ENCODE measurements at places on chromosomes 7 and 10.
A peak's percentile ranks its signal among the peaks of the same experiment; 100 is the strongest.

GRCh38 chr10:78968943-78969342 is 99.8 kb upstream of the ZMIZ1 start:
- DNase-seq, result no peak

GRCh38 chr7:42570944-42571343 is 333.9 kb upstream of the GLI3 start:
- no peak for DNase-seq

DNA sequence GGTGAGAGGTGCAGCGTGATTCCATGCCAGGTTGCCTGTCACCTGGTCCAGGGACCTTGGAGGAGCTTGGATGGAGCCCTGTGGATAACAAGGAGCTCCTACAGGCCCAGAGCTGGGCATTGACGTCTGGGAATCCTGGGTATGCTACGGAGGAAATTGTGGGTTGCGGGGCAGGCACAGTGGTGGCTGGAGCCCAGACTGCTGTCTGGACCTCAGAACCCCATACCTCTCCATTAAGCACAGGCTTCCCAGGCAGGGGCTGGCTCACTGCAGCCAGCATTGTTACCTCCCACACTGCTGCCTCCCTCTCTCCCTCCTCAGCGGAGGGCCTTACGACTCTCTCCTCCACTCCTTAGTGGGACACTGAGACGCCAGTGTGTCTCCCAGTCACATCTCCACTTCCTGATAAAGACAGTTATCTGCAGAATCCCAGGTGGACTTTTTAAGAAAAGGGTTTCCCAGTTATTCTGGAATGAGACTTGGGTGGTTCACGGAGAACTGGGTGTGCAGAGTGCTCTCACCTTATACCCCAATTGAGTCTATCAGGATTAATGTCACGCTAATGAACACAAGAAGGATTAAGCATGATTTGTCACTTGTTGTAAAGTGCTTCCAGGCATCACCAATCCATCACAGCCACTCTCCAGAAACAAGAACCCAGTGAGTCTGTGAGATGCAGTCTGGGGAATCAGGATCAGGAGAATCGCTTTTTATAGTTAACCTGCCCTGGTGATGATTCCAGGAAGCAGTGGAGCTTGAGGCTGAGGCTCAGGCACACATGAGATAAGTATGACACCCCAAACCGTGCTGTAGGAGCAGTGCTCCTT is 309.4 kb downstream of the RPS24 start:
- DNase-seq, result no peak

GRCh38 chr7:124943472-124943871 is 13.8 kb upstream of the POT1 start:
- no peak for DNase-seq

DNA sequence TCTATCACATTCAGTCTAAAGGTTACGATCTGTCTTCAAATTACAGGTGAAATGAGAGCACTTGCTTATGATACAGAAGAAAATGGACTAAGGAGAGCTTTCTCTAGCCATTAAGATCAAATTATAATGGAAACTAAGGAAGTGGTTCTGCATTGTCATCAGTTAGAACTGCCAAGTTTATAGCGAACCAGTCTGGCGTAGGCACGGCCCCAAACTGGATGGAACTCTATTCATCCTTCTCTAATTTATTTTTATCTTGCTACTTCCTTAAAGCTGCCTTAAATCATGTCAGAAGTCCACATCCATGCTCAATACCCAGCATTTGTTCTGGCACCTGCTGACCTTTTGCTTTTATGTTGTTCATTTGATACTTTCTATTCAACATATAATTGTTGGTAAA is 63.7 kb upstream of the APBB1IP start:
- no peak for DNase-seq

GRCh38 chr7:123492485-123492884 is 41.9 kb downstream of the IQUB start:
- DNase-seq, result no peak

GRCh38 chr7:42431873-42432272 is 194.9 kb upstream of the GLI3 start:
- no peak for DNase-seq

- no peak for DNase-seq
Measured at GRCh38 chr7:141557360-141557759, 6.2 kb downstream of the AGK start.

DNA sequence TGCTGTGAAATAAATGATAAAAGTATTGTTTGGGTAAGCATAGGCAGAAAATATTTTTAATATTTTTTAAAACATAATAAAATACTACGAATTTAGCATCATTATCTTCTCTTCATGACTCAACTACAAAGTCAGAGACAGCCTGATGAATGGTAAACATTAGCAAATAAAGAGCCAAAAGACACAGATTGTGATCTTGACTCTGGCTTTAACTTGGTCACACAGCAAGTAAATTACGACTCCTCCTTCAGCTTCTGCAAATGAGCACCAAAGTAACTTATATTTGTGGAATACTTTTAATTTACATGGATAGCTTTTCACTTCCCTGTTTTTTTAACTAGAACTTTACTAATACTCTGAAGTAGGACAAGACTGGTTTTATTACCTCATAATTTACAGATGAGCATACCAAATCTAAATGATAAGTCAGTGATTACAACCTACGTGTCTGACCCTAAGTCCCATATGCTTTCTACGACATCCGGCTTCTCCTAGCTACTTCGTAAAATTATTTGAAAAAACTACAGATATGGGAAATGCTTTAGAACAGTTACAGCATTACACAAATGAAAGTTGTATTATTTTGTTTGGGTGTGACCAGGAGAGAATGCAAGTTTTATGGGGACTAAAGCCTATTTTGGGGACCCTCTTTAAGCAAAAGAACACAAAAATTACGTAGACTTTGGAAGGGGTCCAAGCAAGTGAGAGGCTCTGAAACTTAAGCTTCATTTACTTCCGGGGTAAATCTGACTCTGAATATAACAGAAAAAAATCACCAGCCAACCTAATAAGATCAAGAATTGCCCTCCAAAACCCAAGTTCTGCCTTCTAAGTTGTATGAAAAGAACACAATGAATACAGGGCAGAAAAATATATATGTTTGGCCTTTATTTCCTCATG is 133.8 kb downstream of the CPEB3 start:
- no peak for DNase-seq

- no peak for DNase-seq
Measured at GRCh38 chr7:22581099-22581498, 81.1 kb upstream of the STEAP1B start.

- no peak for DNase-seq
Measured at GRCh38 chr10:48414778-48415177, 108.3 kb downstream of the MAPK8 start.

- DNase-seq, result no peak
Measured at GRCh38 chr10:4028027-4028471, 243.0 kb upstream of the KLF6 start.

- DNase-seq, result no peak
Measured at GRCh38 chr7:41029072-41029499, 673.8 kb downstream of the INHBA start.

DNA sequence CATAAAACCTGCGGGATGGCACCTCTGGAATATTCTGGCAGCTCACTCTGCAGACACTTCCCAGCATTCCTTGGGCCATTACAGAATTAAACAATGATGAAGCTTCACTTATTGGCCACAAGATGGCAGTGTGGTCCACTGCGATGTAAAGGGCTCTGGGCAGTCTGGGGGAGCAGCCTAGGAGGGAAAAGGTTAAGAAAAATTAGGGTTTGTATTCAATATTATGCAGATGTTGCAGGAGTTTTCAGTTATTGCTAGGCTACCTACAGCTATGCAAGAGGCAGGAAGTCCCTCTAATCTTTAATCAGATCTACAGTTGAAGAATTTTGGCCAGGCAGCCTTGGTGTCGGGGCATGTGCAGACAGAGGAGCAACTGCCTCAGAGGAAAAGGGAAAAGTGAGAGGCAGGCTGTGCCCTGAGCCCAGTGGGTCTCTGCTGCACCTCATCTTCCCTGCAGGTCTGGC is 233.2 kb upstream of the PRSS1 start:
- peak; percentile 63 for DNase-seq

DNA sequence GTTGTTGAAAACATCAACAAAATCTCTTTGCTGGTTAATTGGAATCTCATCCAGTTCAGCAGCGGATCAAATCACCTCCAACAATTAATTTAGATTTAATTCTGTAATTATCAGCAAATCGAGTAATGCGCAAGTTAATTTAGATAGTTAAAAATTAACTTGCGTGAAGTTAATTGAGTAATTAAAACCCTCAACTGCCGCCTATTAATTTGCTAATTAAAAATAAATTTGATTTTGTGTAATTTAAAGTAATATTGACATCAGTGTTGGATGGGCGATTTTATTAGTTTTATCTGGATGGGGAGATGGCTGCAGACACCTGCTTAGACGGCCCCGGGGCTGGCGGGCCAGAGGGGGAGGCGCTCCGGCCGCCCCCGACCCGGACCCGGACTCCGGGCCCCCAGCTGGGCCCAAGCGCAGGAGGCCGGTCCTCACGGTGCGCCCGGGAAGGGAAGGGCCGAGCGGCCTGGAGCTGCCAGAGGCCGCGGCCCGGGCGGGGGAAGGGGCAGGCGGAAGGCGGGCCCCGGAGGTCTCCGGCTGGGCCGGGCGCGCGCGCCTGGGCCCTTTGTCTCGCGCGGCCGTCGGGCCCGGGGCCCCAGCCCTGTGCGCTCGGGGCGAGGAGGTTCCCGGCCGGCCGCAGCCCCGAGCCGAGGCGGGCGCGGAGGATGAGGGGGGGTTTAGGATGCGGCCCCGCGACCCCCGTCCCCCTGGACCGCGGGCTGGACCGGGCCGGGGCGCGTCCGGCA is 3.3 kb upstream of the UNCX start:
- no peak for DNase-seq

DNA sequence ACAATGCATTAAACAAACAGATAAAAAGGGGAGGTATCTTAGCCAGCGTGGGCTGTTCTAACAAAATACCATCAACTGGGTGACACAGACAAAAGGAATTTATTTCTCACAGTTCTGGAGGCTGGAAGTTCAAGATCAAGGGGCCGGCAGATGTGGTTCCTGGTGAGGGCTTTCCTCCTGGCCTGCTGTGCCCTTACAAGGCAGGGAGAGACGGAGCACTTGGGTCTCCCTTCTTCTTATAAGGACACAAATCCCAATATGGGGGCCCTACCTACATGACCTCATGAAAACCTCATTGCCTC is 281.6 kb upstream of the KLF14 start:
- no peak for DNase-seq

DNA sequence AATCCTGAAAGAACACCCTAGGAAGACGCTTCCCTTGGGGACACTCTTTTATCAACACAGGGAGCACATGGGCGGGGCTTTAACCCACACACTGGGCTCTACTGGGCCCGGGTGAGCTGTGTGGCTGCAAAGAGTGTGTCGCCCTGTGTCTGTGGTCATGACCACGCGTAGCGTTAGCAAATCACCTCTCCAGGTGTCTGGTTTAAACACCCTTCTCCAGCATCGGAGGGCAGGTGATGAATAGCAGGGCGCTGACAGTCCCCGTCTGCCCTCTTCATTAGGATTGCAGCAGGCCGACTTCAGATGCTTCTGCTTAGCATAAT is 127.7 kb downstream of the ADARB2 start:
- DNase-seq, result no peak

Data from thymus (tissue), 14 donors.